ENCODE measurements at places on chromosomes 2 and 18. TPM values are rescaled to one million over a fixed set of nuclear protein-coding genes. Genes with fewer than 3 reads are reported as not detected.

DNAH7 gene
- 0.26 TPM for total RNA-seq

POTEI gene
- not detected for total RNA-seq

CHST9 gene
- not detected for total RNA-seq

- no peak for DNase-seq
Observed at GRCh38 chr2:45728458-45728942, 77.0 kb downstream of the PRKCE start.

GRCh38 chr2:10141736-10142639 is 19.4 kb downstream of the RRM2 start:
- no peak for DNase-seq

DNA sequence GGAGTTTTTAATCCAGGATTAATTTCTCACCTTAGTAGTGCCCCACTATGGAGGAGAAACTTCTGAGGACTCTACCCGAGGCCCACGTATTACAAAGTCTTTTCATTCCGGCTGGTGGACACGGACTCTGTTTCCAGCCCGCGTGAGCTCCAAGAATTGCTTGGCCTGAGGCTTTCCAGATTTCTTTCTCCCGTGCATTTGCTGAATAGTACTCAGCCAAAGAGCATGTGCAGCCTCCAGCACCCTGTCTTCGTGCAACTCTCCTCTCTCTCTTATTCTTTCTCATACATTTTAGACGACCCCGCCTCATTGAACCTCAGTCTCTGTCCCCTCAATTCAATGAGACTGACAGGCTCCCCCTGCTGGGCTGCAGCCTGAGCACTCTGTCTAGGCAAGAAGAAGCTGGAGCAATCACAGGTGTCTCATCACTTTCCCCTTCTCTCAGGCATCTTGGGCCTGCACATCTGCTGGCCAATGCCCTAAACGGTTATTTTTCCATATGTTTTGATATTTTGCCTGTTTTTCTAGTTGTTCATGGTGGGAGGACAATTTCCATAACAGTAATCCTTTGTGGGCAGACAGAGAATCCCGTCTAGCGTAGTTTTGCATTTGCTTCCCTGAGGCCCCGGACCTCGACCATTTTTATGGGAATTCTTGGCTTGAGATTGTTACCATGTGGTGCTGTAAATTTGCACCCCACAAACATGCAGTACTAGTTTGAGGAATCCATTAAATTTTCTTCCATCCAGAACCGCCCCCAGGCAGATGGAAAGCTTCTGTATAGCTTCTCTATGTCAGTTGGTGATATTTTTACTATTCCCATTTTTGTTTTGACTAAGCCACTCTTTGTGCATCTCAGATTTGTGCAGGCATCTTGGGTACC is 50.1 kb upstream of the LPIN2 start:
- peak; percentile 32 for DNase-seq

GRCh38 chr18:79644006-79644665 is 35.5 kb upstream of the CTDP1 start:
- peak; percentile 27 for DNase-seq

GRCh38 chr2:164103271-164103670 is 367.5 kb upstream of the FIGN start:
- no peak for DNase-seq

DNA sequence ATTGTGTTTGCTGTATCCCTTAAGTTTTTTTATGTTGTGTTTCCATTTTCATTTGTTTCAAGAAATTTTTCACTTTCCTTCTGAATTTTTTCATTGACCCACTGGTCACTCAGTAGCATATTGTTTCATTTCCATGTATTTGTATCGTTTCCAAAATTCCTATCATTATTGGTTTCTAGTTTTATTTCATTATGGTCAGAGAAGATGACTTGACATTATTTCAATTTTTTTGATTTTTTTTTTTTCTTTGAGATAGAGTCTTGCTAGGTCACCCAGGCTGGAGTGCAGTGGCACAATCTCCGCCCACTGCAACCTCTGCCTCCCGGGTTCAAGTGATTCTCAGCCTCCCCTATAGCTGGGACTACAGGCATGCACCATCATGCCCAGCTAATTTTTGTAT is 11.3 kb upstream of the CAB39 start:
- DNase-seq: no peak

DNA sequence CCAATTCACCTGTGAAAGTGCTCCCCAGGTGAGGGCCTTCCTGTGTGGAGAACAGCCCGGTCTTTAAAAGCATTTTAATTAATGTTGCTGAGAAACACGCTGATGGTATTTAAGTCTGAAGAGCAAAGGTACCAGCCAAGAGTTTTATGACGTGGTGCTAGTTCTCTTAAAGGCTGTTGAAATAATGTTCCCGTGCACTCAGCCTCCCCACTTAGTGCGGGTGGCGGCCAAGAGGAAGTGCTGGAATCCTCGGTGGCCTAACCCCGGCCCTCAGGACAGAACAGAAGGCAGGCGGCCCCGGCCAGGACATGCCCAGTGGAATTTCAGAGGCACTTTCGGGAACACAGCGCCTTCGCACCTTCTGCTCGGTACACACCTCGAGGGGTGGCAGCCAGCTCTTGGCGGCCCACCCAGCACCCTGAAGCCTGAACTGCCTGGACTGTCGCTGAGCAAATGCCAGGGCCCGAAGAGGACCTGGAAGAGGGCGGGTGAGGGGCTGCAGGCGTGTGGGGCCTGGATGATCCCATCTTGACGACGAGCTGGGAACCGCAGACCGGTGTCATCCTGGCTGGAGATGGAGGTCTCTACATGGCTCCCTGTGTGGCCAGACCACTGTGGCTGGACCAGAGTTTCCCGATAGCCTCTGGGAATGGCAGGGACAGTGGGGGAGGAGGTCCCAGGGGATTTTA is 142.9 kb downstream of the ASB1 start:
- no peak for DNase-seq

DNA sequence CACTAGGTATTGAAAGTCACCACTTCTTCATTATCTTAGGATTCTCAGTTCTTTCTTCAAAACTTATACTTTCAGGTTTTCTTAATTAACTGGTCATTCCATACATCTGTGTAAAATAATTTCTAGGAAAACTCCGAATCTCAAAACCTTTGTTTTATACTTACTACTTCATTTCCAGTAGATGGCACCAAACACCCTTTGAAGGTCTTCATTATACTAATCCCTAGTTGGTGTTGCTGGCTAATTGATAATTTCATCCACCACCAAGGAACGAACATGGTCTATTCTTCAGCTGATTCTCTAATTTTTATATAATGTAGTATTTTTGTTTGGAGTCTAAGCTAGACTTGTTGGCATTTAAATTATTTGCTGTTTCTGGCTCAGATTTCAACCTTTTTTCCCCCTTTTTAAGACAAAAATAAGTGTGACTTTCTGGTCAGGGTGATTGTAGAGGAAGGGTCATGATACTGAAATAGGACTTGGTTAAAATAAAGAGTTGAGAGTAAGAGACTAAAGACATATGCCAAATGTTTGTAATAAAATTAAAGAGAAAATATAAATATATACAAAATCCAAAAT is 2.8 kb upstream of the MXD1 start:
- DNase-seq: peak; percentile 37

DNA sequence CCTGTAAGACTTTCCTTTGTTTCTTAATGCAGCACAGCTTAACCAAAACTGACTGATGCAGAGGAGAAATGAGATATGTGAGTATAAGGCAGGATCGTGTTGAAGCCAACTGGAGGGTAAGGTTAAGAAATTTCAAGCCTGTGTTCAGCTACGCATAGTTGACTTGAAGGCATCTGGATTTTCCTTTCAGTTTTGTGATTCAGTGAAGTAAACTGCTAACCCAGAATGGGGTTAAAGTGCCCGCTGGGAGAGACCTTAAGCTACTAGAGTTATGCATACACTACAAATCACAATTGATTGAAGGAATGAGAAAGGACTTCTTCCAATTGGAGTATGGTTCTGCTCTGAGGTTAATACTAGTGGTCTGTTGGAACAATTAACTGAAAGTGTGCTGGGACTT is 22.6 kb downstream of the THSD7B start:
- no peak for DNase-seq

GRCh38 chr2:174870787-174871186 is 106.5 kb upstream of the CHRNA1 start:
- no peak for DNase-seq

DNA sequence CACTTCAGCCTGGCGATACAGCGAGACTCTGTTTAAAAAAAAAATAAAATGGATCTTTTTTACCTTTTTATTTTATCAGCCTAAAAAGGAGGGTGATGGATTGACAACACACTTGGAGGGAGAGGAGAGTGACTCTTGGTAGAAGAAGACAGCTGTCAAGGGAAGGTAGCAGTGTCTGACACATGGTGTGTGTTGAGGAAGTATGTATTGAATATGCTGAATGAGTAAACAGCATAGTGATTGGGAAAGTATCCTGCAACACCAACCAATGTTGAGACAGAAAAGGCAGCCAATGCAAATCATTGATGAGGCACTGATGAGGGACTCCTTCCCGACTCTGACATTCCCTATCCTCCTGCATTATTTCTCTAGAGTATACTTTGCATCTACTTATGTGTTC is 306.4 kb downstream of the LPIN1 start:
- peak; percentile 50 for DNase-seq

- DNase-seq: peak; percentile 85
Observed at GRCh38 chr18:34801774-34802173, 91.7 kb downstream of the DTNA start.

GRCh38 chr18:10081492-10081891 is 167.7 kb downstream of the VAPA start:
- DNase-seq: peak; percentile 20

DNA sequence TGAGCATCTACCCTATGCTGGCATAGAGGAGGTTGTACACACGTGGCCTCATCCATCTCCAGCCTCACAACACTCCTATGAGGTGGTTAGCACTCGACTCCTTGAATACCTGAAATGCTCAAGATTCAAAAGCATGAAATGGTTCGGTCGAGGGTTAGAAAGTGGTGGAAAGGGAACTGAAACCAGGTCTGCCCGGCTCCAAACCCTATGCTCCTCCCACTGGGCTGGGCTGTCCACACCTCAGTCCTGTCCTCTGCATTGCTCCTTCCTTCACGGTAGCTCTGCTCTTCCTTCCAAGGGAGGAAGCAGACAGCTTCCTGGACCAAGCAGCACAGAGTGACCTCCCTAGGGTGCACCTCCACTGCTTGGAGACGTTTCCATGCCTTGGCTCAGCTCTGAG is 565.2 kb upstream of the ID2 start:
- DNase-seq: no peak

DNA sequence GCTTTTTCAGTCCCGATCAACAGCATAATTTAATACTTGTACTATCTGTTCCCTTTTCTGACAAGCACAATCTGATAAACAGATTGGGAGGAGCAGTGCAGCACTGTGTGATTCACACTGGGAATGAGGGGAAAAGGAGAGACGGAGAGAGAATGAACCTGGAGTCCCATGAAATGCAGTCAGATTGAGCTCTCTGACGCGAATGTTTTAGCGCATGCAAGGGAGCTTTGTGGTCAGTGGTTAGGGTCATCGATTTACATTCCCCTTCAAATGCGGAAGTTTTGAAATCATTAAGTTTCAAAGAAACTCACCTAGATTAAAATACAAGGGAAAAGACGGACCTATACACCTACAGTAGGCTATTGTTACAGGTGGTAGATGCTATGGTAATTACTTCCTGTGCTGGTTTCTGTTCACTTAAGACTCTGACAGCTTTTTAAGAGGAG is 99.6 kb downstream of the KCTD1 start:
- DNase-seq: no peak

DNA sequence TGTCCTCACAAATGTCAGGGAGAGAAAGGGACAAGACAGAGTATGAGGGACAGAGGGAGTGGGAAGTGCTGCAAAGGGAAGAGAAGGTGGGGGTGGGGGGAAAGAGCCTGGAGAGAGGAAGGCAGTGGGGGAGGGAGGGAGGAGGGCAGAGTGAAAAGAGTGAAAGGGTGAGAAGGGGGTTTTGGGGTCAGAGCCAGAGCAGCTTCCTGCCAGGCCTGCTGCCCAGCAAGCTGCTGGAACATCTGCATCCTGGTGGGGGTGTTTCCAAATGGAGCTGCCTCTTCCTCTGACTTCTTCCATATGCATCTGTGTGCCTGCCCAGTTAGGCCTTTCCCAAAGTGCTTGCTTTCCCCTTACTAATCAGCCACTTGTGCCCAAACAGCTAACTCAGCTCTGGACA is 94.3 kb upstream of the CELF4 start:
- DNase-seq: no peak

GRCh38 chr2:49240608-49241007 is 86.3 kb upstream of the FSHR start:
- DNase-seq: peak; percentile 79

- no peak for DNase-seq
Observed at GRCh38 chr2:10041711-10042110, 1.6 kb upstream of the KLF11 start.

DNA sequence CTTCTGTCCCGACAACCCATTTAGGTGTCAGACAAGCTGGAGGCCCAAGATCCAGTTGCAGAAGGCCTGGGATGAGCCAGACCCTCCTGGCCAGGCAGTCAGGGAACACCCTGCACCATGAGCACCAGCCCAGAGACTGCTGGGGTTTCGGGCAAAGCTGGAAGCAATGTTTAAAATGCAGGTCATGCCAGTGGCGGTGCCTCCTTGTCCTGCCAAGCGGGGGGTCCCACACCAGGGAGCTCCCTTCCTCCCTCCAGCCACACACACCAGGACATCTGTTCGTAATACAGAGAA is 230.2 kb downstream of the ATAD2B start:
- no peak for DNase-seq

DNA sequence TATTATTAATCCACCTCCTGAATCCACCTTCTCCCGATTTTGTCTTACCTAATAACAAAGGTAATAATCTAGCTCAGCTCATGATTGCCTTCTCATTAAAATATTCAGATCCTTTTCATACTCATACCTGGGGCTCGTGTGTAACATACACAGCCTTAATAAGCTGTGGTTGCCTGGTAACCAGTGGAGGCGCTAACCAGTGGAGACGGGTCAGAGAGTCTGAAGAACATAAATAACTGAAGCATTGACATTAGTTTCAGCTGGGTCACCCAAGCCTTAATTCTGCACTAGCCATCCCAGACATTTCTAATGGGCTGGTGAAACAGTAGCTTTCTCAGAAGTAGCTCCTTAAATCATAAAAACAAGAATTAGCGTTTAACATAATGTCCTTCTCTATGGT is 14.8 kb upstream of the DTNA start:
- no peak for DNase-seq

GRCh38 chr2:143802242-143802641 is 673.0 kb downstream of the ARHGAP15 start:
- no peak for DNase-seq

GRCh38 chr18:26436176-26437051 is 111.9 kb downstream of the KCTD1 start:
- peak; percentile 76 for DNase-seq

- DNase-seq: peak; percentile 43
Observed at GRCh38 chr2:194494401-194494800, 1162.6 kb upstream of the SLC39A10 start.
